ENCODE measurements at places on chromosomes 2 and 18.

DNA sequence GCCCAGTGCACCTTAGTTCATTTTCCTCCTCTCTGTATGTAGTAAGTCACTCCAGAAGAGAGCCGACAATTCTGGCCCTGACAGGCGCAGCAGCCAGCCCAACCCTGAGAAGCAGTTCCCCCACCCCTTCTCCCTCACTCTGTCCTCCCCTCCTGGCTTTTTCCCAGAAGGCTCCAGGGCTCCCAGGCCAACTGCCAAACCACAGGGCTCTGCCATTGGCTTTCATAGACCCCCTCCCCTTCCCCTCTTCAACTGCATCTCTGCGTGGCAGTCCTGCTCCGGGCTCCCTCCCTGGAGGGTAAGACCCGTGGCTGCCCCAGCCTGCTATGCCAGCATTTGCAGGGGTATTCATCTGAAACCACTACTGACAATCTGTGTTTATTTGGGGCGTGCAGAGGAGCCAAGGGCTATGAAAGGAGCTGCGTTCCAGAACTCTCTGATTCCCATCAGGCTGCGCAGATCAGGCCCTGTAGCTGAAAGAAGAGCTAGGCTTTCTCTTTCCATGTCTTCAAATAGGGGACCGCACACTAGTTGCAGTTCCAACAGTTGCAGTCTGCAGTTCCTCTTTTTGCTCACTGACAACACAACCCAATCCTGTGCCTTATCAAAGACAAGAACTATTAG is 388.6 kb upstream of the TNP1 start:
- no peak for DNase-seq

DNA sequence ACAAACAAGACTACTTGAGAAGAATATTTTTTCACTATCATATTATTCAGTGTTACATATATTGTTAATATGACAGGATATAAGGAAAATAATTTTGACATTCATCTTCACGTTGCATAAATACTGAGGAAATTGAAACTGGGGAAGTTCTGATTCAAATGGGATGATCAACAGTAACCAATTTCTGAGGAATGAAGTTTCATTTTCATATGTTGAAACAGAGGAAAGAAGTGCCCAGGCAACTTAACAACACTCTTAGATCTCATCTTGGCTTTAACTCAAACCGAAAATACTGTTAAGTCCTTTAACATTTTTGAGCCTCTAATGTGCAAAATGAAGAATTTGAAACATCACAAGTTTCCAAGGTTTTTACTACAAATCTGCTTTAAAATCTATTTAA is 612.2 kb upstream of the VRK2 start:
- no peak for DNase-seq

DNA sequence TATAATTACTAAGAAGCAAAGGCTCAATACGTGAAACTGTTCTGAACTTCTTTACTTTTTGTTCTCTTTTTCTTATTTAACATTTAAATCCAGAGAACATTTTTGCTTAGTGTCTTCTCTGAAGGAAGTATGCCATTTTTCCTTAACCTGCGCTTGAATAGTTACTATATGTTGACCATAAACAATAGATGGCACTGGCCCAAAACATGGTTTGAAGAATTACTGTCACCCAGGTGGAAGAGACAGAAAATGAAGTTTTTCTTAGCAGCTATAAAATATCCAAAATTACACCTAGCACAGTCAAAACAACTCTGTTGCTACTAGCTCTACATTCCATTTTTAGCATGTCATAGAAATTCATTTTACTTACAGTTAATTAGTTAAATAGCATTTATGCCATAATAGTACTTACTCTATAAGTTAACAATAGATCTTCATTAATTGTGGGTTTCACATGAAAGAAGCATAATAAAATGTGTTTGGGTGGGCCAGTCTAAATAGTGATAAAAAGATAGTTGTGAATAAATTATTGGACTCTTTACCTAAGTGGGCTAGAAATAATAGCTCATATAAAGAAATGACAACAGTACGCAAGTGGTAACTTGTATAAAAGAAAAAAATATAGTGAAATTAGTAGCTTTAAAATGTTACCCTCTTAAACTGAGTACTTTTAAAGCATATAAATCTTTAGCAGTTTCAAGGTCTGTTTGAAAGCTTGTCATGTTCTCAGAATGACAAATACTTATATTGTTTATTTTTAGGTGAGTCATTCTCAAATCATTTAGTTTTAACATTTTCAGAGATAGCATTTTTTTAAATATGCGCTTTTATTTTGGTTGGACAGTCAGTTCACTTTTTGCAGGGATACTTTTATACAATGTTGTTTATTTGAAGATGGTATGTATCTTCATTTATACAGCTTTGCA is 3.7 kb downstream of the ETAA1 start:
- DNase-seq = no peak

DNA sequence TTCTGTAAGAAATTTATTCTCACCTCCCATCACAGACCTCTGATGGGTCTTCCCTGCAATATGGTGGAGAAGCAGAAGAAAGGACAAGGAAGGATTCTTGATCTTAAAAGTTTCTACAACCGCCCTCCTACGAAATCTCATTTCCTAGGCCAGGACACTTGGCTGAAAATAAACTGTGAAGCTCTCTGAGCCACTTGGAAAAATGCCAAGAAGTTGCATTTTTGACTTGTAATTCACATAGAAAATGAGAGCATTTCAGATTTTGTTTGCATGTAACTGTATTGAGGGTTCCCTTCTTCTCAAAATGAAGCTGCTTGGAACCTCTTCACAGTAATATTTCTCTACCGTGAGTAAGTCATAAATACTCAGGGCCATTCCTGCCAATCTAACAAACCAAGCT is 458.3 kb upstream of the SLC14A2 start:
- DNase-seq = no peak

DNA sequence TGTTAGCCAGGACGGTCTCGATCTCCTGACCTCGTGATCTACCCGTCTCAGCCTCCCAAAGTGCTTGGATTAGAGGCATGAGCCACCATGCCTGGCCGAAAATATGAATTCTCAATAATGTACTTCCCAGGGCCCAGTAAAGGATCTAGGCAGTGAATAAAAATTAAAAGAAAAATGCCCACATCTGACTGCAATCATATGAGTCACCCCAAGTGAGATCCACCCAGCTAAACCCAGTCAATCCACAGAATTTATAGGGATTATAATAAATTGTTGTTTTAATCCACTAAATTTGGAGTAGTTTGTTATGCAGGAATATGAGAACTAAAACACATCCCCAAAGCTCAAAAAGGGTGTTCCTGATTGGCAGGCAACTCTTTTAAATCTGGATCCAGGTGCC is 93.5 kb upstream of the STK39 start:
- DNase-seq = no peak

DNA sequence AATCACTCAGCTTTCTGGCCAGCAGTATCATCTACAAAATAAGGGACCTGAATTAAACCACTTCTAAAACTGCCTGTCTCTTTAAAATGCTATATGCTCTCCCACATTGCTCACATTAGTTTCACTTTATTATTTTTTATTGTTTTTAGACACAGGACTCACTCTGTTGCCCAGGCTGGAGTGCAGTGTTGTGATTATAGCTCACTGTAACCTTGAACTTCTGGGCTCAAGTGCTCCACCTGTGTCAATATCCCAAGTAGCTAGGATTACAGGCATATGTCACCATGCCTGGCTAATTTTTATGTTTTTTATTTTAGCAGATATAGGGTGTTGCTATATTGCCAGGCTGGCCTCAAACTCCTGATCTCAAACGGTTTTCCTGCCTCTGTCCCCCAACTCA is 591.3 kb upstream of the ZNF804A start:
- no peak for DNase-seq

- no peak for DNase-seq
Measured at GRCh38 chr2:10467401-10467800, 19.3 kb upstream of the ODC1 start.

- DNase-seq = no peak
Measured at GRCh38 chr2:27408601-27409320, 630 bp downstream of the PPM1G start.

Data from stimulated activated CD8-positive, alpha-beta memory T cell treated with anti-CD3 and anti-CD28 coated beads, Interleukin-12 subunit alpha, Interleukin-12 subunit beta, amount 100 ng/mL, for 4 hours (primary cell).